ENCODE measurements at places on chromosomes 4 and X. TPM values are rescaled to one million over a fixed set of nuclear protein-coding genes. Genes with fewer than 3 reads are reported as not detected.

DNA sequence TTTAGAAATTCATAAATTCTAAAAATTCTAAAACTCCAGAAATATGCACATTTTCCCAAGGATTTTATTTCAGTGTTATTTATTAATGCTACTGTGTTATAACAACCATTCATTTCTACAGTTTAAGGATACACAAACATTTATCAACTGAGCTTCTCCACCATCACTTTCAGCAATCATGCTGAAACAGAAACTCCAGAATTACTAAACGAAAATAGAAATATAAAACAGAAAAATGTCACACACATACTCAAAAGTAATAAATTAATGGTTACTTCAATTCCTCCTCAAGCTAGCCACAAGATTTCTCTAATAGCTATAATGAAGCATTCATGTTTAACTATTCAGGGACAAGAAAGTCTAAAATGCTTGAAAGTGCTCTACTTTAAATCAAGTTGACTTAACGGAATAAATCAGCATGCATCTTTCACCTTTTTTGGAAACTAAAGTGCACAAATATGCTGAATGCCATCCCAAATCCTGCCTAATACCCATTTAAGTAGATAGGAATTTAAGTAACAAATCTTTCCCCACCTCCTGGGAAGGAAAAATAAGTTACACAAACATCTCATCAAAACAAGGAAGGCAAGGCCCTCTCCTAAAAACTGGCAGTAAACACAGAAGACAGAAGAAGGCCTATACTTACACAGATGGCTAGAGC is 563 bp downstream of the FAM13A start:
- DNase-seq = no peak

DNA sequence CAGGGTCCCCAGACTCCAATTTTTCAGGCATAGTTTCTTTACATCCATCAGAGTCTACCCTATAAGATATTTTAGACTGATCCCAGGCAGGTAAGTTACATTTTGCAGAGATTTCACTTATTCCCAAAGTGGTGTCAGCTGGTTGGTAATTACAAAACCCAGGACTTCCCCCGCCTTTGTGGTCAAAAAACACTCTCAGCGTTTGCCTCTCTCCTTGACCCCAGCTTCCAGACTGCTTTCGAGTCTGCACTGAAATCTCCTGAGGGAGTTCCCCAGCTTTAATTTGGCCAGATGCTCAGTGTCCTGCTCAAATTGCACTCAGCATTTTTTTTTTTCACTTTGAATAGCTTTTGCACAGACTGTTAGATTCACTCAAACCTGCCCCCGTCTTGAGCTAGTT is 11.2 kb upstream of the AMOT start:
- no peak for DNase-seq

DNA sequence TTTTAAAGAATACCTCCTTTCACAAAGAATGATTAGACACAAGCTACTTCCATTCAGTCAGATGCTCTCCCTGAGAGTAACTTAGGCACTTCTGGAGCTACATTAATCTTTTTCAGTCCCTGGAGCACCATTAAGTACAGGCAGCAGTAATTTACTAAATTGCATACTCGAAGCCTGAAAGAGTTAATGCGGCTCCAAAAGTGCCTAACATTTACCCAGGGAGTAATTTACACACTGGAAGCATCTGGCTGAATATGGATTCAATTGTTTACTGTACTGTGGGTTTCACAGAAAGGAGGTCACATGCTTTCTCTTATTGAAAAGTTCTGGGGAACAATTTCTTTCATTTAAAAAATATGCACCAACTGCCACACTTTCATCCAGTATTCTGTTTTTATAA is 260.8 kb upstream of the TENM3 start:
- DNase-seq = no peak

- no peak for DNase-seq
Observed at GRCh38 chr4:185464183-185464582, 7.3 kb downstream of the CCDC110 start.

The CDX4 gene
- total RNA-seq = not detected

GRCh38 chrX:18099745-18100144 is 120.9 kb downstream of the BEND2 start:
- no peak for DNase-seq

The BMX gene
- 1.4 TPM for total RNA-seq

GRCh38 chr4:108224611-108225053 is 55.9 kb upstream of the LEF1 start:
- no peak for DNase-seq

The CT47B1 gene
- total RNA-seq = not detected

DNA sequence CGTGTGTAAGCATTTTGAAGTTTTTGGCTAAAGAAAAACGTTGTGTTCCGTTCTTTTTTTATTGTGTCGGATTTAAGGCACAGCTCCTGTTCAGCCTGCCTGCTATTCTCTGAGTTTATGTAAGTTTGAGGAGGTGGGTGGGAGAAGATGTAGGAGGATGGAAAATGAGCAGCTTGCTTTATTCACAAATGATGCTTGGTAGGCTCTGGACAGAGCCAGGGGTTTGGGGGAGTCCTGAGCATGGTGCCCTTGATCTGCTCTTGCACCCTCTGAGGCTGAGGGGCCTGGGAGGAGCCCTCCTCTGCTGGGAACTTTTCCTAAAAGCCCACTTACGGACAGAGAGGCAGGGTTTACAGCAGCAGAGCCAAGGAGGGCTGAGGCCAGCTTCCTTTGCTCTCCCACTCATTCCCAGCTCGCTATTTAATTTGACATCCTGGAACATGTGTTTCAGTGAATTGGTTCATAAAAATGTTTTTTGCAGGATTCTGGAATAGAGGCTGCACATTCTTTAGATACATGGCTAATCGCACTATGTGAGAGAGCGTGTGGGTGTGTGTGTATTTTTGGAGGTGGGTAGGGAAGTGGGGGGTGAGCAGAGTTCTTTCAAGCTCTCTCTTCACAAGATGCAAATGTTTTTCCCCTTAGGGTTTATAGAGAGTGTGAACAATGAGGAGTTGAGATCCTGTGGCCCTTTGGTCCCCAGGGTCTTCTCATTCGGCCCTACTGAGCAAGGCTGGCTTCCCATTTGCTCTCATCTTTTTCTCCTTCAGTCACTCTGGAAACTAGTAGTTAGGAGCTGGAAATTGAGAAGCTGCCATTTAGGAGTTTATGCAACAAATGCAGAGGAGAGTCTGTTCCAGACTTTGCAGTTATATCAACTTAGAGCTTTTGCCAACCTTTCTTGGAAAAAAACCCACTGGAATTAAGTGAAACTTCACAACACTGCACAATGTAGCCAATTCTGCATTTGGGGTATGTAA is 32.1 kb downstream of the TMEM131L start:
- no peak for DNase-seq

DNA sequence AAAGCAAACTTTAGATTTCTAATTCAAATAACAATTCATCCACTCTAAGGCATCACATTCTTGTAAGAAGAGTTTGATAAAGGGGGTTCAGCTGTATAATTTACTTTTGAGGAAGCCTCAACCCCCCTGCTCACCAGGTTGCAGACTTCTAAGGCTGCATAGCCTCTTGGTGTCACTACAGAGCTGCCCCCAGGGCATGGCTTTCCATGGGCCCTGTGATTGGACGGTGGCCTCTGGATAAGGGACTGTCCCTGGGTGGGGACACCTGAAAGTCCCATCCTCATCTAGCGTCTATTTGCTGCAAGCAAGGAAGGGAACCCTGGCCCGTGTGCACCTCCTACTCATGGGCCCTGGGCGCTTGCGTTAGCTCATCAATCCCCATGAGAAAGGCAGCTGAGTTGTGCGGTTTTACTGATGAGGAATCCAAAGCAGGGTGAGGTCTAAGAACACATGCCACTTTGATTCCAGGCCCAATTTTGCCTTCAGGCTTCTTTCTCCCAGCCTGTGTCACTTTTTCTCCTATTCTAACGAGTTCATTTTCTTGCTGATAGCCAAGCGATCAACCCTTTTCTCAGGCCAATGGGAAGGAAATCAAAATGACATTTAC is 51.8 kb downstream of the SCML1 start:
- DNase-seq = no peak

- no peak for DNase-seq
Observed at GRCh38 chrX:7233580-7234406, 85.8 kb upstream of the PUDP start.

The S100G gene
- not detected for total RNA-seq

DNA sequence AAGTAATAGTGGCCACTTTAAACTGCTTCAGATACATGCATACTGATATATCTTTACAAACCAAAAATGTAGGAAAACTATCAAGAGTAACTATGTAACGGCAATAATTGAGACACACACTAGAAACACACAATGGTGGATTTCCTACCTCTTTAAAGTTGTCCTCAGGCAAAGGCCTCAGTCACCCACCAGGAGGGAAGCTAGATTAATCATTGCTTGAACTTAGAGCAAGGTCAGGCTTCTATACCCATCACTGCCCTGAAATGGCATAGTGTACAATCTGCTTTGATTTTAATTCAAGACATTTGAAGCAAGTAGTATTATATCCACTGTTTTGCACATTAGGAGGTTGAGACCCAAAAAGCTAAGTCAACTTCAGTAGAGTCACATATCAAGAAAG is 110.9 kb downstream of the AREG start:
- DNase-seq = no peak

The MAB21L2 gene
- total RNA-seq = not detected

- DNase-seq = no peak
Observed at GRCh38 chr4:813900-814299, 12.0 kb downstream of the CPLX1 start.

GRCh38 chr4:113776016-113776415 is 14.5 kb upstream of the CAMK2D start:
- DNase-seq = no peak

GRCh38 chr4:1004557-1005485 is 6.6 kb upstream of the FGFRL1 start:
- DNase-seq = no peak

DNA sequence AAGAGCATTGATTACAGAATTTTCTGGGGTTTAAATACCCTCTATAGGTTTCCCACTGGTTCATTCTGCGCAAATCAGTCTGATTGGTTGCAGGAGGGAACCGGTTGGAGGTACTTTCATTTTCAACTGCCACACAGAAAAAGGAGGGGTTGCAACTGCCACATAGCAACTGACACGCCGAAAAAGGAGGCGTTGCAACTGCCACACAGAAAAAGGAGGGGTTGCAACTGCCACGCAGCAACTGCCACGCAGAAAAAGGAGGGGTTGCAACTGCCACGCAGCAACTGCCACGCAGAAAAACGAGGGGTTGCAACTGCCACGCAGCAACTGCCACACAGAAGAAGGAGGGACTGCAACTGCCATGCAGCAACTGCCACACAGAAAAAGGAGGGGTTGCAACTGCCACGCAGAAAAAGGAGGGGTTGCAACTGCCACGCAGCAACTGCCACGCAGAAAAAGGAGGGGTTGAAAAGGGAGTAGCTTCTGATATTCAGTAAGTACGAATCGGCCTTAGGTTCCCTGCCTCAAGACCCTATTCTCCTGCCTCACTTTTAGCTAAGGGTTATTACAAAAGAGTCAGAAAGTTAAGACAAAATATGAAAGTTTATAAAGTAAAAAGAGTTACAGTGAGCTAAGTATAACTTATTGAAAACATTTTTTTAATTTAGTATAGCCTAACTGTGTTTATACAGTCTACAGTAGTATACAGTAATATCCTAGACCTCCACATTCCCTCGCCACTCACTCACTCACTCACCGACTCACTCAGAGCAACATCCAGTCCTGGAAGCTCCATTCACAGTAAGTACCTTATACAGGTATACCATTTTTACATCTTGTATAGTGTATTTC is 431.8 kb downstream of the KCTD8 start:
- no peak for DNase-seq

GRCh38 chr4:35526456-35526855 is 717.9 kb downstream of the ARAP2 start:
- no peak for DNase-seq

- no peak for DNase-seq
Observed at GRCh38 chrX:34810364-34810763, 132.2 kb upstream of the FAM47B start.

DNA sequence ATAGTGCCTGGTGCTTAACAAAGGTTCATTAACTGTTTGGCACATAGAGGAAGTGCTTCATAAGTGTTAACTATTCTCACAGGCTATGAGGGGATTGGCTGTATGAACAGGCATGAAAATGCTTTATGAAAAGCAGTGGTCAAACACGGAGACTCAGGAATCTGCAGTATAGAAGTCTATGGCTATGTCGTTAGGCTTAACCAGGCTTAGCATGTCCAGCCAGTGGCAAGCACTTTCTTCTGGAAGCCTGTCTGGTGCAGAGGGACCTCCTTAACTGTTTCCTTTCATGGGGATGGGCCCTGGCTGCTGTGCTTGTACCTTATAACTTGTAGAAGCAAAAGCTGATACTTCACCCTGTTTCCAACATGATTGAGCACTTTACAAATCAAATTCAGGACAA is 78.4 kb downstream of the PPEF2 start:
- no peak for DNase-seq

DNA sequence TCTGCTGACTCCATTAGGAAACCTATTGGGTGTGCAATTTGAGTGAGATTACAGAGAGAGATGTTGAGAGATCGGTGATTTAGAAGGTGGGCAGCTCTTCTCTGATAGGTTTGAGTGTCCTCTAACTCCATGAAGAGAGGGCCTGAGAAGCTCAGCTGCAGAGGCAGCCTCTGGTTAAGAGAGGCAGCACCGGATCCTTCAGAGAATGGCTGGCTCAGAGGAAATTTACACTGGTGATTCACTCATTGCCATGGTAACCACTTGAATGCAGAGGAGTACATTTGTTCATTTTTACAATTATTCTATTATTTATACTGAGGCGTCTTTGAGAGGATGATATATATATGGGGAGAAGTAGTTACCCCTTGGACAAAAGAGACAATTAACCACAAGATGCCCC is 171.7 kb downstream of the PDGFRA start:
- no peak for DNase-seq

GRCh38 chrX:806586-806985 is 176.0 kb downstream of the SHOX start:
- DNase-seq = no peak

- DNase-seq = peak; percentile 99
Observed at GRCh38 chr4:75673027-75673958, at the start of gene G3BP2. Gene G3BP2 (minus strand): TSS chr4:75673411. CDS start chr4:75662025, 11,386 bp downstream.

DNA sequence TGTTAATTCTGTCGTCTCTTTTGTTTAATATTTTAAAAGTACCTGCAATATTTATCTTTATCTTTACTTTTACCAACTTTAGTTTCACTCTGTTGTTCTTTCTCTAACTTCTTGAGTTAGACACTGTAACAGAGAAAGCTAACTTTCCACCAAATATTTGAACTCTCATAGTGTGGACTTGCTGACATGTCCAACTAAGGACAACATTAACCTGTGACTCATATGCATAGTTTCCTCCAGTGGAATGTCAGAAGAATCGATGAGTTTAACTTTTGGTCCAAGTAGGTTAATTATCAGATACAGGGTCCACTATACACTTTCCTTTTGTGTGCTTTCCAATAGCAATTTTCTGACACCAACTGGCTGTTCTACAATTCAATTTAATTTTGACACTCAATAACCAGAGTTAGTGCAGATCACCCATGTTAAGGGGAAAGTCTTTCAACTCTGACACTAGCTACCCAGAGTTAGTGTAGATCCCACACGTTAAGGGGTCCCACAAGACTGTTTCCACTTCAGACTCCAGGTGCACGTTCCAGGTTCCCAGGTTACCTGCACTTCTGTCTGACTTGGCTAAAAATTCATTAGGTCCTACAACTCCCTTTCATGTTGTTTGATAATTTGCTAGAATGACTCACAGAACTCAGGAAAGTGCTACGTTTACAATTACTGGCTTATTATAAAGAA is 559.0 kb upstream of the AMOT start:
- DNase-seq = no peak

The SCD5 gene
- 7.3 TPM for total RNA-seq

- no peak for DNase-seq
Observed at GRCh38 chr4:117664706-117665444, 369.4 kb upstream of the NDST3 start.

GRCh38 chr4:46549125-46549524 is 159.2 kb upstream of the GABRA2 start:
- no peak for DNase-seq

Data from ureter (tissue), 1 donor.